ENCODE measurements at places on chromosomes 6 and 20. TPM values are rescaled to one million over a fixed set of nuclear protein-coding genes. Genes with fewer than 3 reads are reported as not detected.

- H3K4me3 ChIP-seq, result no peak overlapping the region
- no peak for DNase-seq
- no peaks in the 10 kb centered on the region for H3K4me1 ChIP-seq
Measured at GRCh38 chr20:50969912-50970311, 11.3 kb downstream of the MOCS3 start.

DNA sequence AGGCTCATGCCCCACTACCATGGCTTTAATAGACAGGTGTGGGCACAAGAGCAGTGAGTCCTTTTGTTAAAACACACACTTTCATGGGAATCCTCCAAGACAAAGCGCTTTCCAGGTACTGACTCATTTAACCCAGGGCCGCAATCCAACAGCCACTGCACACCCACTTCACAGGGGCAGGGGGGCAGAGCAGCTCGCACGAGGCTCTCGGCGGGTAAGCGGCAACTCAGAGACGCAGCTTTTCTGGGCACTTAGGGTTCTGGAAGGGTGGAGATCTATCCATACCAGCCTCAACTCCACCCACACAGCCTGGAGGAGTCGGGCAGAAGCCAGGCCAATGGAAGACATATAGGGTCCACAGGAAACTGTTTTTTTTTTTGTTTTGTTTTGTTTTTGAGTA lies 28.6 kb downstream of the PSMG4 start:
- peaks cover 7% of the 10 kb centered on the region for H3K4me1 ChIP-seq
- DNase-seq, result no peak
- no peak overlapping the region for H3K27ac ChIP-seq
- H3K27me3 ChIP-seq, result no peaks in the 10 kb centered on the region

GRCh38 chr6:93624408-93624807 lies 205.0 kb upstream of the EPHA7 start:
- H3K27me3 ChIP-seq, result no peaks in the 10 kb centered on the region
- no peak overlapping the region for H3K27ac ChIP-seq
- peak; percentile 11 for DNase-seq
- no peak overlapping the region for H3K4me3 ChIP-seq
- no peaks in the 10 kb centered on the region for H3K36me3 ChIP-seq

ZNF184 gene
- 5.1 TPM for polyA plus RNA-seq

DNA sequence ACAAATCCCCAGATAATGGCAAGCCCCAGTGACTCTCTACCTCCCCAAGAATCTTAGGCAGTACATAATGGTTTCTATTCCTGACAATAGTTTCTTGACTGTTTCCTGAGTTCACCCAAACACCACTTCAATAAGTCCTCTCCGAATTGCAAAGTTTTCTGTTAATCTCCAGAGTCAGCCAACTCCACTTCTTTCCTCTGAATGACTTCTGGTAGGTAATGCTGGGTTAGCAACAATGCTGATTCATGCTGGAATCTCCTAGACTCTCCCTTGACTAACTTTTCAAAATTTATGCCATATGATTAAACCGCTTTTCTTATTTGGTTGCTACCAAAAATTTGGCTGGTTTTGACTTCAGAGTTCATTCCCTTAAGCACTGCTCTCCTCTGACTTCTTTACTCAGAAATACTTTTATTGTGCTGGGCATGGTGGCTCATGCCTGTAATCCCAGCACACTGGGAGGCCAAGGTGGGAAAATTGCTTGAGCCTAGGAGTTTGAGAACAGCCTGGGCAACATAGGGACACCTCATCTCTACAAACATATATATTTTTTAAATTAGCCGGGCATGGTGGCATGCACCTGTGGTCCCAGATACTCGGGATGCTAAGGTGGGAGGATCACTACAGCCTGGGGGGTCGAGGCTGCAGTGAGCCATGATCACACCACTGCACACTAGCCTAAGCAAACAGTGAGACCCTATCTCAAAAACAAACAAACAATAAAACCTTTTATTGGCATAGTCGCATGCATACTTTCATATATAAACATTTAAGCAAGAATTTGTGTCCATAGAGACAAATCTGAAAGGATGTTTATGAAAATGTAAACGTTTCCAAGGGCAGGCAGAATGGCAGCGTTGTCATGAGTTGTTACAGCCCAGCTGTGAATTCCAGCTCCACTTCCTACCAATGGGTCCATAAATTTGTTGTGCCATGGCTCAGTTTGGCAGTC lies 249.3 kb upstream of the PLN start:
- no peaks in the 10 kb centered on the region for H3K27me3 ChIP-seq
- H3K36me3 ChIP-seq, result no peaks in the 10 kb centered on the region
- DNase-seq, result no peak
- no peak overlapping the region for H3K27ac ChIP-seq

IFNGR1 gene
- 38.4 TPM for polyA plus RNA-seq

SEL1L2 gene
- not detected for polyA plus RNA-seq

- peaks cover 4% of the 10 kb centered on the region for H3K27me3 ChIP-seq
- H3K4me3 ChIP-seq, result no peak overlapping the region
- no peaks in the 10 kb centered on the region for H3K4me1 ChIP-seq
- H3K27ac ChIP-seq, result no peak overlapping the region
- H3K36me3 ChIP-seq, result no peaks in the 10 kb centered on the region
- no peak for DNase-seq
Measured at GRCh38 chr6:112036088-112036637, 17.7 kb upstream of the CCN6 start.

GRCh38 chr6:35452183-35453090 lies at the start of gene FANCE:
Gene FANCE, plus strand, starts transcription at chr6:35452338. Its CDS starts 208 bp downstream, at chr6:35452546.
- H3K27me3 ChIP-seq, result no peaks in the 10 kb centered on the region
- peaks cover 22% of the 10 kb centered on the region for H3K4me1 ChIP-seq
- H3K36me3 ChIP-seq, result peaks cover 2% of the 10 kb centered on the region
- H3K27ac ChIP-seq, result peak within 1 kb of the TSS; percentile 75
- DNase-seq, result peak; percentile 93

FAM50B gene
- 2.6 TPM for polyA plus RNA-seq

- H3K27ac ChIP-seq, result no peak overlapping the region
- H3K27me3 ChIP-seq, result no peaks in the 10 kb centered on the region
Measured at GRCh38 chr6:20205722-20206161, 6.5 kb downstream of the MBOAT1 start.

- no peaks in the 10 kb centered on the region for H3K27me3 ChIP-seq
Measured at GRCh38 chr20:59827138-59828056, 106.0 kb downstream of the SYCP2 start.

DNA sequence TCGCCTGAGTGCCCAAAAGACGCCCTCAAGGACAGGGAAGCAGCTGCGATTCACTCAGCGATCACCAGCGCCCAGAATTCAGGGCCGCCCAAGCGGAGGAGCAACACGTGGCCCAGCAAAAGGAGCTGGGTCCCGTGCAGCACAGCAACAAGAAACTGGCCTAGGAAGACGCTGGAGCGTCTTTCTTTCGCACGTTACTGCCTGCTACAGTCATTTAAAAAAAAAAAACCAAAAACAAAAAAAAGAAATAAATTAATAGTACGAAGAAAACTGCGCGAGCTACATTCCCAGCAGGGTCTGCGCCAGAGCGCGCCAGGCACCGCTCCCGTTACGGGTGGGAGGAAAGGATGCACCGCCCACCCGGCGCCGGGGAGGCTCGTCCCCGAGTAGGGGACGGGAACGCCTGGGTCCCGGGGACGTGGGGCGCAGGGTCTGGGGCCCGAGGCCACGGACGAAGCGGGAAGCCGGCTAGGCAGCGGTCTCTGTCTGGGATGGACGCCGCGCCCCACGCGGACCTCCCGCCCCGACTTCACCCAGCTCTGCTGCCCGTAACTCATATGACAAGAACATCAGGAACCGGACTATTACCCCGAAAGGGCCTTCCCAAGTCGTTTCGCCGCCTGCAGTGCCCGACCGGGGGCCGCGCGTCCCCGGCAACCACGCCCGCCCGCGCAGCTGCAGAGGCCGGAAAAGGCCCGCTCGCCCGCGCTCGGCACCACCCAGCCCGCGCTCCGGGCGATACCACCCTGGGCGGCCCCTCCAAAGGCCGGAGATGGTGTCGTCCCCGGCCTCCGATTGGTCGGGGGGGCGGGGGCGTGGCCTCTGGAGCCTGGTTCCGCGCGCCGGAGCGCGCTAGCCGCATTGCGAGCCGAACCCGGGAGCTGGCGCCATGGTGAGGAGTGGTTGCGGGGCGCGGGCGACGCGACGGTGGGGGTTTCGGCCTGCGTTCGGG lies at the start of gene NOP56:
NOP56 (plus strand) TSS at position 861 of the 952 bp plus-strand sequence; CDS start at position 890, 29 bp downstream.
- H3K27ac ChIP-seq, result peak within 1 kb of the TSS; percentile 85
- no peaks in the 10 kb centered on the region for H3K27me3 ChIP-seq
- peak; percentile 95 for DNase-seq
- no peaks in the 10 kb centered on the region for H3K4me1 ChIP-seq

- H3K4me3 ChIP-seq, result no peak overlapping the region
- no peak overlapping the region for H3K27ac ChIP-seq
- no peaks in the 10 kb centered on the region for H3K4me1 ChIP-seq
- H3K36me3 ChIP-seq, result no peaks in the 10 kb centered on the region
- H3K27me3 ChIP-seq, result no peaks in the 10 kb centered on the region
- no peak for DNase-seq
Measured at GRCh38 chr6:112038268-112038667, 15.6 kb upstream of the CCN6 start.

PLEKHG1 gene
- 2.7 TPM for polyA plus RNA-seq

DNA sequence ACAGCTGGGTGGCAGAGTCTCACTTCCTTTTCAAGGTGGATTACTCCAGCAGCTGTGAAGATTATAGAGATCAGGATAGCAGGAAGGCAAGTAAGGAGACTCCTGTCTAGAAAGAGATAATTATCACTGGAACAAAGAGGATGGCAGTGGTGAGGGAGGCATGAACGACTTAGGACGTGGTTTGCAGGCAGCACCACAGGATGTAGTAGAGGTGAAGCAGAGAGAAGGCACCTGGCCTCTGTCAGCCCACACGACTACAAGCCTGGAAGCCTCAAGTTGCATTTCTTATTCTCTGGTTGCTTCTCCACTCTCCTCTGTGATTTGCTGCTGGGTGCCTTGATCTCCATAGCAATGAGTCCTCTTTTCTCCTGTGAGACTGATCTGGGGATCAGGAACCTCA lies 62.7 kb downstream of the TSHZ2 start:
- no peak overlapping the region for H3K27ac ChIP-seq
- H3K27me3 ChIP-seq, result no peaks in the 10 kb centered on the region
- DNase-seq, result no peak
- no peak overlapping the region for H3K4me3 ChIP-seq
- peaks cover 3% of the 10 kb centered on the region for H3K4me1 ChIP-seq

HSPA12B gene
- 1.2 TPM for polyA plus RNA-seq

GRCh38 chr20:30815577-30816181 lies 441.8 kb upstream of the DEFB115 start:
- no peak overlapping the region for H3K27ac ChIP-seq
- H3K4me1 ChIP-seq, result no peaks in the 10 kb centered on the region
- DNase-seq, result no peak
- H3K27me3 ChIP-seq, result no peaks in the 10 kb centered on the region
- H3K36me3 ChIP-seq, result no peaks in the 10 kb centered on the region

DNA sequence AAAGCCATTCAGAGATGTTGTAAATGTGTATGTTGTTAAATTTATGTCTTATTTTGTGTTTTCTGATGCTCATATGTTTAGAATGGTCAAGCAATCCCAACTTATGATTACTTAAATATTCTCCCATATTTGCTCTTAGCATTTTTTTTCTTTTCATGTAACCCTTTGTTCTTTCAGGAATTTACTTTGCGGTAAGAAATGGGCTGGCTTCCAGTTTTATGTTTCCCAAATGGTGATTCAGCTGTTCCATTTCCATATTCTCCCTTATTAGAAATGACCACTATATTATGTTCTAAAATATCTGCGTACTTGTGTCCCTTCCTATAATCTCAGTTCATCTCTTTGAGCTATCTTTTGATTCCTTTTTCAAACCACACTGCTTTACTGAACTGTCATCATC lies 113.7 kb downstream of the CDH26 start:
- H3K36me3 ChIP-seq, result no peaks in the 10 kb centered on the region
- H3K27ac ChIP-seq, result no peak overlapping the region
- DNase-seq, result no peak
- H3K4me1 ChIP-seq, result no peaks in the 10 kb centered on the region
- no peak overlapping the region for H3K4me3 ChIP-seq

DNA sequence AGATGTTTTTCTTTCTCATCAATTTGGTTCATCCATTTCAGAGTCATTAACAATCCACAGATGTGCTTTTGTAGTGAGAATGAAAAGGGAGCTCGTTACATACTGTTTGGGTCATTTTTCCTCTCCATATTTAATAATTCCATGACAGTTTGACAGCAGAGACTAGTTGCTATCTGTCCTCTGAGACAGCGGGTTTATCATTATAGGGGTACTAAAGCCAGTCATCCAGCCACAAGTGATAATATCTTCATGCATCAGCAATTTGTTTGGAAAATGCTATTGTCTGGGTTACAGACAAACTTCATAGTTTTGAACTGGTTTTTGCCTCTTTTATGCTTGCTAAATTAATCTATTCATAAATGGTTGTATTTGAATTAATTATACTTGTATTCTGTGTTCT lies 350.6 kb upstream of the FLRT3 start:
- no peak overlapping the region for H3K27ac ChIP-seq
- no peaks in the 10 kb centered on the region for H3K36me3 ChIP-seq
- no peak overlapping the region for H3K4me3 ChIP-seq
- H3K4me1 ChIP-seq, result no peaks in the 10 kb centered on the region
- no peak for DNase-seq

TMEM30A gene
- 33.5 TPM for polyA plus RNA-seq

GRCh38 chr6:7200598-7201443 lies 93.1 kb downstream of the RREB1 start:
- no peak overlapping the region for H3K27ac ChIP-seq
- H3K36me3 ChIP-seq, result peaks cover 7% of the 10 kb centered on the region
- no peak overlapping the region for H3K4me3 ChIP-seq

ANKEF1 gene
- polyA plus RNA-seq, result 8.9 TPM

DNA sequence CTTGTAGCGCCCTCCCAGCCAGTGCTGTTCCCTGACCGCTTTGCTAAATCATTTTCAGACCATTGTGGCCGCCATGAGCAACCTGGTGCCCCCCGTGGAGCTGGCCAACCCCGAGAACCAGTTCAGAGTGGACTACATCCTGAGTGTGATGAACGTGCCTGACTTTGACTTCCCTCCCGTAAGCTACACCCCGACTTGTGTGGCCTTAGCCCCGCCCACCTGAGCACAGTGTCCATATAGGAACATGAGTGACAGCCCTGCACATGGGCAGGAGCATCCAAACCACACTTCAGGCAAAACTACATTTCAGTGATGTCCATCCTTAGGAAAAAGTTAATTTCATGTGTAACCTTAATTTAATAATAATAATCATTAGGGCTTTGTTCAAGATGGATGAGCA lies 51.1 kb downstream of the GNAS start:
- H3K4me1 ChIP-seq, result peaks cover 56% of the 10 kb centered on the region
- no peaks in the 10 kb centered on the region for H3K27me3 ChIP-seq
- no peak overlapping the region for H3K4me3 ChIP-seq
- no peak for DNase-seq
- peak overlapping the region; percentile 19 for H3K27ac ChIP-seq

RSPO3 gene
- 280 TPM for polyA plus RNA-seq

- no peak overlapping the region for H3K4me3 ChIP-seq
- H3K27me3 ChIP-seq, result no peaks in the 10 kb centered on the region
- H3K4me1 ChIP-seq, result peaks cover 37% of the 10 kb centered on the region
- DNase-seq, result no peak
- no peak overlapping the region for H3K27ac ChIP-seq
Measured at GRCh38 chr6:163705923-163706322, 291.4 kb downstream of the QKI start.

DNA sequence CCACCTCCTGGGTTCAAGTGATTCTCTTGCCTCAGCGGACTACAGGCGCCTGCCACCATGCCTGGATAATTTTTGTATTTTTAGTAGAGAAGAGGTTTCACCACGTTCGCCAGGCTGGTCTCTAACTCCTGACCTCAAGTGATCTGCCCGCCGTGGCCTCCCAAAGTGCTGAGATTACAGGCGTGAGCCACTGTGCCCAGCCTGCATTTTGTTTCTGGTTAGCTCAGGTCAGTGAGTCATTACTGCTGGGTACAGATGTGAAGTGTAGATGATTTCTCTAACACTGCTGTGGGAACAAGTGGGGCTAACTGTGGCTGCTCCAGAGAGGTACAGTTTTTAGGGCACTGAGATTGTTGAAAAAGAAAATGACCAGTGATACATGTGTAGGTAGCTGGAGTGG lies 188.6 kb downstream of the PRL start:
- no peak for DNase-seq
- H3K27me3 ChIP-seq, result no peaks in the 10 kb centered on the region
- H3K4me1 ChIP-seq, result no peaks in the 10 kb centered on the region
- H3K36me3 ChIP-seq, result no peaks in the 10 kb centered on the region

All from cardiac muscle cell (in vitro differentiated cells and primary cell).